ENCODE measurements at places on chromosomes 1 and 21.
A peak's percentile ranks its signal among the peaks of the same experiment; 100 is the strongest.

DNA sequence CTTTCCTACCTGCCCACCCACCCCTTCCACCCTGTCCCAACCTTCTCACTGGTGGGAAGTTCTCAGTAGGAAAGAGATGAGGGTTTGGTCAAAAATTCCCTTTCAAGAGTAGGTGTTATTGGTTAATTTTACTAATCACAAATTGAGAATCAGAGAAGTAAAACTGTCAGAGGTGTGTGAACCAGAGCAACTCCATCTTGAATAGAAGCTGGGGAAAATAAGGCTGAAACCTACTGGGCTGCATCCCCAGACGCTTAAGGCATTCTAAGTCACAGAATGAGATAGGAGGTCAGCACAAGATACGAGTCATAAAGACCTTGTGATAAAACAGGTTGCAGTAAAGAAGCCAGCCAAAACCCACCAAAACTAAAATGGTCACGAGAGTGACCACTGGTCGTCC, 11.5 kb downstream of the PLA2G2D start:
- no peak for DNase-seq

- DNase-seq: no peak
These were observed 45.8 kb downstream of the FAM78B start for GRCh38 chr1:166121010-166121409.

DNA sequence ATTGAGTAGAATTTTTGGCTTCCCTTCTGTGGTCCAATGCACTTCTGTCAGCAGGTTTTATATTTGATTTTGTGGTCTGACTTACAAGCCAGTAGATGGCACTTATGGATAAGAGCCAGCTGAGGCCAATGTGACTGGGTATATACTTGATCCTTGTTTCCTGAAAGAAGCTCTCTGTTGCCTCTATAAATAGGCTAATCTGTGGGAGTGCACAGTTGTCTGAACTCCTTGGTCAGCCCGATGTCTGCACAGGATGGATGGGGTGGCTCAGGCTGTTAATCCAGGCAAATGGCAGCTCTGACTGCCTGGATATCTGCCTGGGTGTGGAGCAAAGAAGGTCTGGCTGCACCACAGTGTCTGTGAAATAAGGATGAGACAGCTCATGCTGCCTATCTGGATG, 1183.7 kb upstream of the PRMT6 start:
- DNase-seq: no peak

DNA sequence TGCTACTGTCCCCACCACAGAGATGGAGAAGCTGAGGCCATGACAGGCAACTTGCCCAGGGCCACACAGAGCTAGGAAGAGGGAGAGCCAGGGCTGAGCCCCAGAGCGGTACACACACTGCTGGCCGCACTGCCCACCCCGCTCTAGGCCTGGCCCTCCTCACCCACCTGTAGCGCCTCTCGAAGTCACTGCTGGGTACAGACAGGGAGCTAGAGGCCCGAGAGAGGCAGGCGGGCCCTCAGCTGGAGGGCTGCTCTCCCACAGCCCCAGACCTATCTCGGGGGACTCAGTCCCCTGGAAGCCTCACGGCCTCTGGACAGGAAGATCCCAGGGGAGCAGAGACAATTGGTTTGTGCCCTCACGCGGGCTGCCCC, 17.3 kb upstream of the PLEKHG5 start:
- no peak for DNase-seq

DNA sequence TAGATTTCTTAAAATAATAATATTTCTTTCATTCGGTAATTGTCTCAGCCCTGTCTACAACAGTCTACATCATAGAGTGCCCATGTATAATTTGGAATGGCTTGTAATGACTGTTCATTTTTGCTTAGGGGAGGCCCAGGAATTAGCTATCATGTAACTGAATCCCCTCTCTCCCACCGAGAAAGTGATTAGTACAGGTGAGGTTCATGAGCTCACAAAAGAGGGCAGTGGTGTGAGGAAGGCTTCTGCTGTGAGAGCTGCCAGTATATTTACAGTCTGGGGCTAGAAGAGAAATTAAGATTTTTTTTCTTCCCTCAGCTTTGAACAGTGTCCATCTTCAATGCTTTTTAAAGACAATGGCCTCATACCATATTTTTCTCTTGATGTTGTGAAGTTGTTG, 340.7 kb downstream of the ADGRL2 start:
- DNase-seq: no peak

DNA sequence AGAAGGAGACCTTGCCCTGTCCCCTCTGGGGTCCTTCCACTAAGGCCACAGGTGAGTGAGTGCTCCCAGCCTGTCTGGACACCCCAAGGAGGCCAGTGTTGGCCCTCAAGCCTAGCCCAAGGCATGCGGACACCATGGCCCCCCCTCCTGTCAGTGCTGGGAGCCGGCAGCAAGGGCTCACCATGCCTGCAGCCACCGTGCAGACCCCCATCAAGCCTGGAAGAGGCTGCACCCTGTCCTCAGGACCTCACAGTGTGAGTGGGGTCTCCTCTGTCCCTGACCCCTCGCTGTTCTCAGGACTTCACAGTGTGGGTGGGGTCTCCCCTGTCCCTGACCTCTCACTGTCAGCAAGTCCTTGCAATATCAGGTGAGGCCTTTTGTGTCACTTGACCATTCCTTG, 33.2 kb upstream of the PRSS38 start:
- peak; percentile 65 for DNase-seq

GRCh38 chr1:209747580-209748262, 8.1 kb upstream of the TRAF3IP3 start:
- peak; percentile 89 for DNase-seq

DNA sequence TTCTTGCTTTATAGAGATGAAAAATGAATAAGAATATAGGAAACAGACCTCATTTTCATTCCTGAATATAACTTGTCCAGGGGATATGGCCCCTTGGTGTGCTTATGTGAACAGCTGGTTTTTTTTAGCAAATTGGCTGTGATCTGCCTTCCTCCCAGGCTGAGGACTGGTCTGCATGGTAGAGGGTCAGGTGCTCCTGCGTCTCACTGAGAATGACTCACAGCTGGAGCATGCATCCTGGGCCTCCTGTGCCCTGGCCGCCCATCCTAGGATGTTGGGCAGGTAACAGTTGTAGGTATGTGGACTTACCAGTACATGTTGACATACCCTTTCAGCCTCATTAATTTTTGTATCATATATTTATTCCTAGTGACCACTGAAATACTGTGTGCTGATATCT, 29.8 kb downstream of the AGT start:
- DNase-seq: no peak

DNA sequence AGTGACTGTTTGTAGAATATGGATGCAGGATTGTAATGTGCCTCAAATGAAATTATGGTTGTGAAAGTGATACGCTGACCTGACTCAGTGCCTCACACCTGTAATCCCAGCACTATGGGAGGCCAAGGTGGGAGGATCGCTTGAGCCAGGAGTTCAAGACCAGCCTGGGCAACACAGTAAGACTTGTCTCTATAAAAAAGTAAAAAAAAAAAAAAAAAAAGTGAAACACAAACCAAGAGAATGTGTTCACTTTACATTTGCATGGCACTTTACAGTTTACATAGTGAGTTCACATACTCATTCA, 2.0 kb downstream of the CAPN2 start:
- no peak for DNase-seq

- DNase-seq: no peak
These were observed 49.2 kb downstream of the FH start for GRCh38 chr1:241470361-241470760.
